ENCODE measurements at places on chromosomes 1 and 21.

DNA sequence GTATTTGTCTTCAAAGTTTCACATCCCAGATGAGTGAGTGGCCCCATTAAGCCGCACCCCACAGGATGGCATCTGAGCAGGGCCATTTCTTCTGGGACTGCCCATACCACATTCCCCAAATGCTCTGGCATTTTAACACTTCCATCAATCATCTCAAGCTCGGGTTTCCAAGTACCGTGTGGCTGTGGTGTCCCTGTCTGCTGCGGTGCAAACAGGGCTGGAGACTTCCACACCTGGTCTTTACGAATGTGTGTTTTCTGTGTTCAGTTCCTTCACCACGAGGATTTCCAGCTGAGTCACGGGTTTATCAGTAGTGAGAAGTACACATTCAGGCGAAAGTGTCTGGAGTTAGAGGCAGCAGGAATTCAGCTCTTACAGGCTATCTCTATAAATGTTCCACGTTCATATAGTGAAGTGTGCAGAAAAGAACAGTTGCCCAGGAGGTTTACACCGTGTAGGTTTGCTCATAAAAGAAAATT lies 195.2 kb downstream of the RHOU start:
- DNase-seq: no peak

- DNase-seq: peak; percentile 41
Measured at GRCh38 chr1:212860713-212861581, 2.9 kb downstream of the FLVCR1 start.

DNA sequence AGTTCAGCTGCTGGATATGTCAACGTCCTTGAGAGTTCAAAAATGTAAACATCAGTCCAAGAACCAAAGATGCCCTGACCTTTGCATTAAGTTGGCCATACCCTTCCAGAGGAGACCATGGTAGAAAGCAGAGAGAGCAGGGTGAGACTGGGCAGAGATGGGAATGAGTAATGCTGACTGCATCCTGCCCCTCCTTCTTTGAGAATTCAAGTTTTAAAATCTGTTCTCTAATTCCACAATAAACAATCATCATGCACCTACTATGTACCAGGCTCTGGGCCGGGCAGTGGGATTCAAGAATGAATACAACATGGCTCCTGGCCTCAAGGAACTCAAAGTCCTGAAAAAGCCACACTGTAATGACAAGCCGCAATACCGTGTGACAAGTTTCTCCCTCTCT lies 3.9 kb upstream of the HAO2 start:
- peak; percentile 31 for DNase-seq

GRCh38 chr1:52867087-52867863 lies 24.7 kb downstream of the ZYG11A start:
- DNase-seq: no peak

- DNase-seq: no peak
Measured at GRCh38 chr1:70355920-70356319, 1.4 kb upstream of the ANKRD13C start.

DNA sequence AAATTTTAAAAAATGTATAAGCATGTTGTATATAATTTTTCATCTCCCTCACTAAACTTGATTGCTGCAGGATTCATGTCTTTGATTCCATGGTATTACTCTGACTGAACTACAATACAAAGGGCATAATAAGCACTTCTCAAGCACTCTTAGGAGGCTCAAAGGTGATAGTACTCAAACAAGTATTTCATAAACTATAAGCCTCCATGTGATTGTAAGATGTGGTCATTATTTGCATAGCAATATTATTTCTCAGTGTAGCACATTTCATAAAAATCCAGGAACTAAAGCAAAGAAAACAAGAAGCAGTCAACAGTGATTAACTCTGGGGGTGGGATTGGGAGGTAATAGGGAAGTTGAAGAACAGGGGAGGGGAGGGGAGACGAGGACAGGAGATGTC lies 106.2 kb upstream of the DPT start:
- DNase-seq: no peak

DNA sequence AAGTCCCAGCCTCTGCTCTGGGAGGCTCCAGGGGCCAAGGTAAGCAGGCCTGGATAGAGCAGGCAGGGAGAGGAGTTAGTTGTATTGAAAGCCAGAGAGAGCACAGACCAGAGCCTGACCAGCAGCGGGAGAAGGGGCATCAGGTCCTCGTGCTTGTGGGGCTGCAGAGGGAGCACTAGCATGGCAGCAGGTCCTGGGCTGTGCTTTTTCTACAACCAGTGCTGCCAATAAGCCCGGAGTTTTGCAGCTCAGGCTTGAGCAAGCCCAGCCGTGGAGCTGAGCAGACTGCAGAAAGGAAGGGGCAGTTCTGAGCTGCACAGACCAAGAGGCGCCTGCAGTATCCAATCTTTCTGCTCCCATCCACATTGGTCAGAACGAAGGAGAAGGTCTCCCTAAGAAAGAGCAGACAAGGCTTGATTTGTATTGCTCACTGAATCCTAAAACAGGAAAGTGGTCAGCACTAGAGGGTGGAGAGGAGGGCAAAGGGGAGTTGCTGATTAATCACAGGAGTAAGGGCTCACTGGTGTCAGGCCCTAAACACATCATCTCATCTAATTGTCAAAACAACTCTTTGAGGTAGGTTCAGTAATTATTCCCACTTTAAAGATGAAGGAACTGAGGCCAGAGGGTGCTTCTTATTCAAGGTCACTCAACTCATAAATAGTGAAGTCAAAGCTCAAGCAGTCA lies 2.7 kb downstream of the DENND2D start:
- no peak for DNase-seq

GRCh38 chr1:235702412-235702811 lies 52.8 kb upstream of the GNG4 start:
- no peak for DNase-seq

- peak; percentile 58 for DNase-seq
Measured at GRCh38 chr1:198151688-198152087, 5.1 kb upstream of the NEK7 start.

DNA sequence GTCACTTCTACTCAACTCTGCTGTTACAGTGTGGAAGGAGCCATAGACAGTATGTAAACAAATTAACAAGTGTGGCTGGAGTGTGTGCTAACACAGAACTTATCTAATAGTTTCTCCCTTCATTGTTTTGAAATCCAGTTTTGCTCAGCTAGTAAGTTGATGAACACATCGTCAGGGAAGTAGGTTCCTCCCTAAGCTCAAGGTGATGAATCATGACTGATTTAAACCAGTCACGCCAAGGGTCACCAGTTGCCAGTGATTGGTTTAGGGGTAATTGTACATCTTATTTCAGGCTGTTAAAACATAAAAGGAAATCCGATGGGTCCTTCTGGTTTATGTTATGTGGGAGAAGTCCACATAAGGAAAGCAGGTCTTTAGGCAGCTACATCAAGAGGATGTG lies 97.0 kb upstream of the CHODL start:
- DNase-seq: no peak

GRCh38 chr1:88741413-88741812 lies 57.3 kb downstream of the PKN2 start:
- peak; percentile 11 for DNase-seq

GRCh38 chr1:45957684-45958083 lies 154.3 kb downstream of the MAST2 start:
- DNase-seq: no peak
